ENCODE measurements at places on chromosomes 3 and 15.
A peak's percentile ranks its signal among the peaks of the same experiment; 100 is the strongest.

GRCh38 chr15:76718863-76719262 lies 186.3 kb downstream of the SCAPER start:
- no peak for DNase-seq

GRCh38 chr15:75796321-75796720 lies 46.9 kb upstream of the UBE2Q2 start:
- DNase-seq, result no peak

- DNase-seq, result peak; percentile 22
Observed at GRCh38 chr15:74422652-74423430, 10.9 kb downstream of the SEMA7A start.

DNA sequence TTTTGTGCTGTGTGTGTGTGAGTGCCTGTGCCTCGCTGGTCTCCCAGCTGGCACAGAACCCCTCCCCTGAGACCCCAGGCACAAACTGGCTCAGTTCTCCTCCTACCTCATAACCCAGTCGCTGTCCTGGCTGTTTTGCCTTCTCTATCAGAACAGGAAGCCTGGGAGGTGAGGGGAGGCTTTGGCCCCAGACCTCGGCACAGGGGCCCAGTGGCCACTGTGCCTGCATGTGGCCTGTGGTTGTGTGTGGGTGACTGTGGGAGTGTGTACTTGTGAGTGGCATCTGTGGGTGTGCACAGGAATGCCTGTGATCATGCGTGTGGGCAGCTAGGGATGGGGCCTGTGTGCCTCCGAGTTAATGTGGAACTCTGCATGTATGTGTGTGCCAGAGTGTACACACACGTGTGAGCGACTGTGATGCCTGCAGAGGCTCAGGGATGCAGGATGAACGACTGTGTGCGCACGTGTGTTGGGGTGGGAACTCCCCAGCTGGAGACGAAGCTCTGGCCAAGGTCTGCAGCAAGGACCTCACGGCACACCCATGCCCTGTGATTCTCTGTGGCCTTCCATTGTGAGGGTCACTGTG lies 32.3 kb downstream of the PSTPIP1 start:
- DNase-seq, result no peak

GRCh38 chr3:171420667-171421066 lies 39.5 kb downstream of the TNIK start:
- peak; percentile 54 for DNase-seq

- DNase-seq, result no peak
Observed at GRCh38 chr3:12521010-12521409, 24.3 kb downstream of the MKRN2OS start.

GRCh38 chr3:189355481-189356201 lies 183.9 kb downstream of the TPRG1 start:
- peak; percentile 62 for DNase-seq

- DNase-seq, result no peak
Observed at GRCh38 chr3:58690490-58690889, 23.9 kb upstream of the FAM3D start.

DNA sequence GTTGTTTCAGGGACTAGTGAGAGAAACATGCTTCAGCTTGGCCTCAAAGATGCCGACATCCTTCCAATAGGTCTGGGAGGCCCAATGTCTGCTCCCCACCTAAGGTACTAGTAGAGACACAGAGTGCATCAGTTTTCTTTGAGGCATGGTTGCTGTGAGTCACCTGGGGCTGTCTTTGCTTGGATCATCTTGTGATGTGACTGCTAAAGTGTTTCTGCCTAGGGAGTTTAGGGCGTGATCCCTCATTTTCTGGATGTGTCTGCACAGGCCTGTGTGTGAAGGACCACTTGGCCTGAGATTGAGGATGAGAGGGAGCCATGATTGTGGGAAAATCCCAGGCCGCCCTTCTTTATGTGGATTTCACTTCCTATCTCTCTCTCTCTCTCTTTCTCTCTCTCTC lies 4.8 kb downstream of the GASK1A start:
- DNase-seq, result no peak

DNA sequence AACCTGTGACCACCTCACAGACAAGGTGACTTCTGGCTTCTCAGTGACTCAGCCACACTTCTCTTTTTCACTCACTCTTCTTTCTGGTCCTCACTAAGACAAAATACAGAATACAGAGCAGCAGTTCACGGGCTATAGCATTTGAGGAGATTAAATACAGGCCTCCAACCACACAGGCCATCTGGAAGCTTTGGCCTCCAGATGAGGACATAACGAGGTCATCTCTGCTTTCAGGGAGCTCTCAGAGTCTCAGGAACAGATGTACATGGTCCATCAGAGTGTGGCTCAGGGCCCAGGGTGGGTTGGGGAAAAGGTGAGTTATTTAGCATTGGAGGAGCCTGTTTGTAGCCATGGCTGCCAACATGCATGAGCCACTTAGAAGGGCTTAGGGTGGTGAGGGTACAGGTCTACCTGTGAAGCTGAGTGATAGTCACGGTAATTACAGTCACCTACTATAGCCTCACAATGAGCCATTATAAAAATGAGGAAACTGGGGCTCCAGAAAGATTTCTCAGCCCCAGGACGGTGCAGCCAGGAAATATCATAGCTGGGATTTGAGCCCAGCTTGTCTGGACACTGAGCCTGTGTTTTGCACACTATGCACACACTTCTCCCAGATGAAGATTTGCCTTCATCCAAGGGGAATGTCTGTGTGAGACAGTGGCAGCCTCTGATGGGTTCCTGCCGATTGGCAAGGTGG lies 159.8 kb upstream of the CTDSPL start:
- no peak for DNase-seq

GRCh38 chr3:112770951-112771350 lies 75.7 kb downstream of the CD200R1L start:
- no peak for DNase-seq

DNA sequence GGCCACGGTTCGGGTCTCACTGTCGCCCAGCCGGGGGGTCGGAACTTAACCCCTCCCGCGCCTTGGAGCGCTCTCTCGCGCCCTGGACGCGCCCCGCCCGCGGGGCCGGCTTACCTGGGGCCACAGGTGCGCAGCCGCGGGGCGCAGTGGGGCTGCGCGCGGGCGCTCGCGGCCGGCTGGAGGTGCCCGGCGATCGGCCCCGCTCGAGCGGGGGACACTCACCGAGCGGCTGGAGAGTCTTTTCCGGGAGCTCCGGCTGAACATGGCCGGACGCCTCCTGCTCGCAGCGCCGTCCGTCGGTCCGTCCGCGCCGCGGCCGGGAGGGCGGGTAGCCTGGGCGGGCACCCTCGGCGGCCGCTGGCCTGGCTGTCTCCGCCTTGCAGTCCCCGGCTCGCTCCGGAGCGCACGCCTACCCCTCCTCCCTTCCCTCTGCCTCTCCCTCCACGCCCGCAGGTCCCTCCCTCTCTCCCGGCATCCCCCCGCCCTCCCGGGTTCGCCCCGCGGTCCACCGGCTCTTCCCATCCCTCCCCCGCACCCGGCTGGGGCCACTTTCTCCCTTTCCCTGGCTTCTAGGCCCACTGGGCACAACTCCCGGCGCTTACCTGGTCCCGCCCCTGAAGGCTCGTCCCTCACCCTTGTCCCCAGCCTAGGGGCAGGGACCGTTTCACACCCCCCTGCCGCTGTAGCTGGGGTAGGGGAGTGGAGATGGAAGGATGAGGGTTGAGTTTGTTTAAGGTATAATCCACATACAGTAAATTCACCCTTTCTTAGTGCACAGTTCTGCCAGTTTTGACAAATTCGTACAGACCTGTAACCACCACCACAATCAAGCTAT lies 220.1 kb upstream of the PRICKLE2 start:
- peak; percentile 24 for DNase-seq

DNA sequence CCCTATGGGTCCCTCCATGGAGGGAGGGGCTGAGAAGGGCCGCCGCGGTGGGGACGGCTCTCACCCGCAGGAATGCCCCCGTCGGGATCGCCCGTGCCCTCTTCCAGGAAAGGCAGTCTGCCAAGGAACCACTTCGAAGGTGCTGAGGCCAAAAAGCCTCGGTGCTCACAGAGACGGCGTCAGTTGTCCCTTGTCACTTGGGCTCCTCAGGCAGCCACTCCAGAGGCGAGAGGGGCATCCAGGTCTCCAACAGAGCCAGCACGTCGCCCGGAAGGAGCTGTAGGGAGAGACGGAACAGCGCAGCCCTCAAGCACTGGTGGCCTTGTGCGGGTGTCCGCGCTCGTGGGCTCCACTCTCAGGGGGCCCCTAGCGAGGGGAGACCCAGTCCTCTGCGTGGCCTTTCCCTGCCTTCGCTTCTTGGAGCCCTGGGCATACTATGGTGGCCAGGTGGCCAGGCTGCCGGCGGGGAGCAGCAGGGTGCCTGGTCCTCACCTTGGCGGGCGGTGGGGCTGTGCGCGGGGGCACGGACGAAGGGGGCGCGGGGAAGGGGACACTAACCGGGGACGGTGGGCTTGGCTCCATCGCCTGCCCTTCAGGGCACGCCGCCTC lies 994 bp downstream of the MESP1 start:
- DNase-seq, result no peak

- no peak for DNase-seq
Observed at GRCh38 chr3:21839176-21839575, 88.2 kb upstream of the ZNF385D start.

GRCh38 chr3:185796431-185797107 lies 28.3 kb downstream of the IGF2BP2 start:
- DNase-seq, result peak; percentile 71

GRCh38 chr3:194225988-194226663 lies 90.2 kb downstream of the HES1 start:
- no peak for DNase-seq

- no peak for DNase-seq
Observed at GRCh38 chr3:165713479-165713878, 123.7 kb downstream of the BCHE start.

- no peak for DNase-seq
Observed at GRCh38 chr15:71883447-71883846, 73.1 kb downstream of the NR2E3 start.

- DNase-seq, result no peak
Observed at GRCh38 chr3:123633530-123633929, 48.7 kb upstream of the HACD2 start.

- DNase-seq, result peak; percentile 42
Observed at GRCh38 chr3:56303487-56303886, 164.8 kb downstream of the ERC2 start.

DNA sequence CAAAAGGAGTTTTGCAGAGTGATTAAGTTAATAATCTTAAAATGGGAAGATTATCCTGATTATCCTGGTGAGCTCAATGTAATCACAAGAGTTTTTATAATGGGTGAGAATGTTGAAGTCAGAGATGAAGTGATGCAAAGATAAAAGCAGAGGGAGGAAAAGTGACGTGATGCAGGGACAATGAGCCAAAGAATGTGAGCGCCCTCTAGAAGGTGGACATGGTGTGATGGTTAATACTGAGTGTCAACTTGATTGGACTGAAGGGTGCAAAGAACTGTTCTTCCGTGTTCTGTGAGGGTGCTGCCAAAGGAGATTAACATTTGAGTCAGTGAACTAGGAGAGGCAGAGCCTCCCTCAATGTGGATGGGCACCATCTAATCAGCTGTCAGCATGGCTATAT lies 569.6 kb upstream of the AGTR1 start:
- no peak for DNase-seq

DNA sequence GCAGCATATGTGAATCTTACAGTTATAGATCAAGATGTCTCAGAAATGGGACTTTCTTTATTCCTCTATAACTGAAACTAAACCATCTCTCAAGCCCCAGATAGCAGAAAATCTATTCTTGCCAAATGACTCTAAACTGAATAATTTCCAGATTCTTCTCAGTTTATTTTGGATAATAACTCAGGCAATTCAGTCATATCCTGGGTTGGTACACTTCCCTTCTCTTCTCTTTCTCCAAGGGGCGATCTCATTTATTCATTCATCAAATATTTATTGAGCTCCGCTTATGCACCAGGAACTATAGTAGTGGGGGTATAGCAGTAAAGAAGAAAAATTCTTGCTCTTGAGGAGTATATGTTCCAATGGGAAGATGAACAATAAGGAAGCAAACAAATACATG lies 13.5 kb upstream of the PCOLCE2 start:
- DNase-seq, result no peak

DNA sequence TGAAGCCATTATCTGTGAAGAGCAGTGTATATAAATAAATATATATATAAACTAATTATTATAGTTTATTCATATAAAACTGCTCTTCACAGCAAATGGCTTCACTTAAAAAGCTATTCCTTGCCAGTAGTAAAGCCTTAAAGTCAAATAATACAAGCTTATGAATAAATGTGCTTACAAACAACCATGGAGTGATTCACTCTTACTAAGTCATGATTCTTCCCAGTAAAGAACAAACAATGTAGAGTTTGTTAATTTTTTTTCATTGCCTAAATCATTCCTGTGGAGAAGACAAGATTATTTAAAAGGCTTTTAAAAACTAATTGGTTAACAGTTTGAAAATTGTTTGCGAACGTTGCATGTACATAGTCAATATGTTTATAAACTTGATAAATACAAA lies 140.7 kb downstream of the PLCH1 start:
- no peak for DNase-seq

GRCh38 chr15:22232675-22233074 lies 152.3 kb downstream of the OR4M2 start:
- DNase-seq, result no peak

- DNase-seq, result no peak
Observed at GRCh38 chr15:85555875-85556617, 175.6 kb downstream of the AKAP13 start.

GRCh38 chr3:151960961-151961580 lies 87.6 kb downstream of the SUCNR1 start:
- no peak for DNase-seq

- no peak for DNase-seq
Observed at GRCh38 chr15:99452010-99452409, 113.8 kb upstream of the MEF2A start.

- DNase-seq, result no peak
Observed at GRCh38 chr3:183123891-183124290, 24.6 kb upstream of the MCCC1 start.

- DNase-seq, result no peak
Observed at GRCh38 chr15:52008698-52009434, 10.2 kb upstream of the MAPK6 start.

DNA sequence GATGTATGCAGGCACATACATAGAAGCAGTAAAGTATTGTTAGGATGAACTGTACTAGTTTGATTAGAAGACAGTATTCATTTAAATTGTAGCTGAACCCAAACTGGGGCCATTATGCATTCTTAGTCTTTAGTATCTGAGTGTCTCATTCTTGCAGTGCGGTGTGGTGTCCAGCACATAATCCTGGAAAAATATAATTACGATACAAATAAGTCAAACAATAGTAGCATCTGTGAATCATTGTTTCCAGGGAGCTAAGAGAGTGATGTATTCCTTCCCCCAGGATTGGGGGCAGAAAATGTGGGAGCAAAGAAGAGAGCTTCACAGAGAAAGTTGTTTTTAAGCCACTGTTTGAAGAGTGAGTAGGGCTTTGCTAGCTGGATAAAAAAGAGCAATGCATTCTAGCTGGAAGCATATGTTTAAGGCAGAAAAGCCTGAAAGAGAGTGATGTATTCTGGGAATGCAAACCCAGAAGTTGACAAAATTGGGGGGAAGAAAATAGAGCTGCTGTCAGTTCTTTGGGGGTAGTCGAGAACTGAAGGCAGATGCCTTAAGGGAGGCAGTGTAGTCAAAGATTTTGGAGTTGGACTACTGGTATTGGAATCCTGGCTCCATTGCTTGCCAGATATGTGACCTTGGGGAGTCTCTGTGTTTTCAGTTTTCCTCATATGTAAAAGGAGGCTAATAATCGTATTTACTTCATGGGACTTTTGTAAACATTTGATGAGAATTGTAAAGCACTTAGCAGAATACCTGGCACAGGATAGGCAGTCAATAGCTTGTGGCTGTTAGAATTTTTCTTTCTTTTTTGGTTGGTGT lies 14.1 kb downstream of the SLMAP start:
- DNase-seq, result no peak

Measured in brain microvascular endothelial cell (primary cell).